ENCODE measurements at places on chromosomes 3 and 15. TPM values are rescaled to one million over a fixed set of nuclear protein-coding genes. Genes with fewer than 3 reads are reported as not detected.

The PLSCR1 gene
- total RNA-seq: 51.5 TPM

The B3GNT5 gene
- 37.0 TPM for total RNA-seq

DNA sequence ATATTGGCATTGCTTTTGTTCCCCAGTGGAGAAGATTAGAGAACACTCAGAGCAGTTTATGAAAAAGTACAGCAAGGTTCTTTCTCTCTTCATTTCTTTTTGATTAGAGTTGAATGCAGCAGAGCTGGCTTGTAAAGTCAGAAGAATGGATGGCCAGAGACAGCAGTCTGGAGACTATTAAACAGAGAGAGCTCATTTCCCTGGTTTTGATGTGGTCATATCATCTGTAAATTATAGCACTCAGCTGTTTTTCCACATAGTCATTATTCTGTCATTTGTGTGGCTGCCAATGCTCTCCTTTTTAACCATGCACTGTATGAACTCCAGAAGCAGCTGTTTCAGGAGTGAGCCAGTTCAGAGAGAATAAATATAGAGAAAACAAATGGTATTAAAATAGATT lies 177.4 kb upstream of the CRBN start:
- H3K4me3 ChIP-seq: no peak overlapping the region
- peaks cover 6% of the 10 kb centered on the region for H3K27me3 ChIP-seq
- H3K27ac ChIP-seq: peak overlapping the region; percentile 4
- no peak for DNase-seq
- H3K4me1 ChIP-seq: peaks cover 19% of the 10 kb centered on the region
- no peaks in the 10 kb centered on the region for H3K36me3 ChIP-seq

The SUCNR1 gene
- total RNA-seq: 0.75 TPM

The LEKR1 gene
- total RNA-seq: 4.2 TPM

GRCh38 chr3:68958932-68959331 lies 26.6 kb upstream of the TAFA4 start:
- no peak overlapping the region for H3K27ac ChIP-seq
- no peak overlapping the region for H3K4me3 ChIP-seq
- no peaks in the 10 kb centered on the region for H3K36me3 ChIP-seq
- peaks cover 4% of the 10 kb centered on the region for H3K4me1 ChIP-seq
- no peak for DNase-seq

GRCh38 chr3:19881036-19881435 lies 53.0 kb downstream of the EFHB start:
- H3K4me1 ChIP-seq: no peaks in the 10 kb centered on the region
- no peaks in the 10 kb centered on the region for H3K36me3 ChIP-seq
- no peaks in the 10 kb centered on the region for H3K27me3 ChIP-seq

GRCh38 chr3:100170486-100170885 lies 56.2 kb upstream of the FILIP1L start:
- no peak overlapping the region for H3K27ac ChIP-seq
- H3K4me3 ChIP-seq: no peak overlapping the region
- no peaks in the 10 kb centered on the region for H3K27me3 ChIP-seq
- H3K36me3 ChIP-seq: peaks cover 4% of the 10 kb centered on the region
- peaks cover 4% of the 10 kb centered on the region for H3K4me1 ChIP-seq
- DNase-seq: no peak

The ATP13A5 gene
- total RNA-seq: not detected

The GOLGA6L4 gene
- 5.5 TPM for total RNA-seq

- H3K27me3 ChIP-seq: no peaks in the 10 kb centered on the region
- H3K4me1 ChIP-seq: peaks cover 23% of the 10 kb centered on the region
- H3K4me3 ChIP-seq: peak overlapping the region; percentile 92
- H3K27ac ChIP-seq: peak overlapping the region; percentile 100
- no peak for DNase-seq
Measured at GRCh38 chr15:72472992-72473610, 1.0 kb upstream of the ARIH1 start.

The SNURF gene
- 20.2 TPM for total RNA-seq

DNA sequence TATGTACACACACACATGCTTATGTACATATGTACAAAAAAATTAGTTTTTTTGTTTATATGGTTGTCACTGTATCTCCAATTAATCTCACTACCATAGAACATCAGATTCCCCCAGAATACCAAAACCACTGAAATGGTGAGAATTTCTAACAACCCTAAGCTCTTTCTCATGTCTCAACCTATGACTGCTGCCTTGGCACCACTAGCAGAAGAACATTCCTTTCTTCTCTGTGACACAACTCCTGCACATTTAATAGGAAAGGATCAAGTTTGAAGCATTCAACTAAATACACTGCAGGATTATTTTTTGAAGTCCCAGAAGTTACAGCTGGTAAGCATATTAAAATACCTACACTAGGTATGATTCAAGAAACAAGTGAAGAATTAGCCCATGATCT lies 109.6 kb downstream of the FAM174B start:
- no peak overlapping the region for H3K27ac ChIP-seq
- no peak overlapping the region for H3K4me3 ChIP-seq
- DNase-seq: no peak
- H3K36me3 ChIP-seq: no peaks in the 10 kb centered on the region

- no peak overlapping the region for H3K27ac ChIP-seq
- H3K27me3 ChIP-seq: peaks cover 5% of the 10 kb centered on the region
- H3K36me3 ChIP-seq: no peaks in the 10 kb centered on the region
- no peak for DNase-seq
Measured at GRCh38 chr3:124935794-124936542, 1.4 kb upstream of the MUC13 start.

DNA sequence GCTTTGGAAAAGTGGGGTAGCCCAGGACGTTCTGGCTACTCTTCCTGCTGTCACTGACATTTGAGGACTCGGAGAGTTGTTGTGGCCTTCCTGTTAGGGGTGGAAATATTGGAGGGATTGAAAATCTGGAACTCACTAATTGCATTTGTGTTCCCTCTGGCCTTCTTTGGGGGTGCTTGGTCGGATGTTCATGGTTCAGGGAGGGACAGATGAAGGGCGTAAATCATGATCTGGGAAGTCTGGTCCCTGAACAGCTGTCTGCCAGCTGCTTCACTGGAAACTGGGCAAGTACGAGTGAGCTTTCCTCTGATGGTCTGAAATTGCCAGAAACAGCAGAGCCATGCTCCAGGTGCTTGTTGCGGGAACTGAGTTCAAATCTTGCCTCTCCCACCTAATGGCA lies 327.8 kb upstream of the C2CD4B start:
- H3K36me3 ChIP-seq: peaks cover 5% of the 10 kb centered on the region
- H3K27ac ChIP-seq: peak overlapping the region; percentile 34
- H3K4me3 ChIP-seq: peak overlapping the region; percentile 48
- H3K4me1 ChIP-seq: peaks cover 55% of the 10 kb centered on the region

DNA sequence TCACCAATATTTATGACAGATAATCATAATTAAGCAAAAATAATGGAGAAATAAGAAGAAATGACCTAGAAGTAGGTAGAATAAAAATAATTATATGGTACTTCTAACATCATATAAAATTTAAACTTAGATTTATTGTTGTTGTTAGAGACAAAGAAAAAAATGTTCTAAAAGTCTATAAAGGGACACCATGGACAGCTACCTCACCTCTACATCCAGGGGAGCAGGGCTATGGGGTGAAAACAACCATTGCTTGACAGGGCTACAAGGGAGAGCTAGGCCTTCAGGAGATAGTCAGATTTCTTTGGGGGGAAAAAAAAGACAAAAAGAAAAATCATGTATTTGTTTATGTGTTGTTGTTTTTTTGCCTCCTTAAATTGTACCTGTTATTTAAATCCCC lies 841.9 kb downstream of the VGLL3 start:
- DNase-seq: no peak
- H3K27me3 ChIP-seq: no peaks in the 10 kb centered on the region
- H3K4me1 ChIP-seq: no peaks in the 10 kb centered on the region
- H3K4me3 ChIP-seq: no peak overlapping the region
- no peaks in the 10 kb centered on the region for H3K36me3 ChIP-seq
- H3K27ac ChIP-seq: no peak overlapping the region

The GRK7 gene
- not detected for total RNA-seq

DNA sequence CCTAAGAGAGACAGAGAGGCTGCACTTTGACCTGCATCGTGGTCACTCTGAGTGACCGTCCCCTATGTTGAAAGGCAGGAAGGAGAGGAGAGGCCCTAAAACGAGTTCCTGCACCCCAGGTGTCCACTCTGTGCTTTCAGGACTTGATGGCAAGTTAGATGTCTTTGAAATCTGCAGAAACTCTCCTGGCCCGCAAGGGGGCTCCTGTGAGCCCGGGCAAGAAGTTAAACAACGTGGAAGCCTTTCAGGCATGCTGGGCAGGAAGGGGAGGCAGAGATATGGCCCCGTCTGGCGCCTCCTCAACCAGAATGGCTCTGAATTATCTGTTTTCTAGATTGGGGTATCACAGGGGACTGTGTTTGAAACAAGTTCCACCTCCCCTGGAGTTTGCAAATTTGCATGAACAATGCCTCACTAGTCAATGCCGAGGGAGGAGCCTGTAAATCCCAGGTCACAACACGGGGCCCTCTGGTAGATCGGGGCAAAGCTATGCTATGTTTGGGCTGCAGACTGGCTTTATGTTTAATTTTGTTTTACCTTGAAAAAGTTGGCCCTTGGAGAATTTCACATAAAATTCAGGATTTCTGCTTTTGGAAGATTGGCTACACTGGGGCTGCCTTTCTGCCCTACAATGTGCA lies 9.8 kb downstream of the CTXND1 start:
- peaks cover 12% of the 10 kb centered on the region for H3K4me1 ChIP-seq
- no peak overlapping the region for H3K27ac ChIP-seq
- H3K4me3 ChIP-seq: no peak overlapping the region
- DNase-seq: peak; percentile 55

The HACD2 gene
- 30.4 TPM for total RNA-seq

DNA sequence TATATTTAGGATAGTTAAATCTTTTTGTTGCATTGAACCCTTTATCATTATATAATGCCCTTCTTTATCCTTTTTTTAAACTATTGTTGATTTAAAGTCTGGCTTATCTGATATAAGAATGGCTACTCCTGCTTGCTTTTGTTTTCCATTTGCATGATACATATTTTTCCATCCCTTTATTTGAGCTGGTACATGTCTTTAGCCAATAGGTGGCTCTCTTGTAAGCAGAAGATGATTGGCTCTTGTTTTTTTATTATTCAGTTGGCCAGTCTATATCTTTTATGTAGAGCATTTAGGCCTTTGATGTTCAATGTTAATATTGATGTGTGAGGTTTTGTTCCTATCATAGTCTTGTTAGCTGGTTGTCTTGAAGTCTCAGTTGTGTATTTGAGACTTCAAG lies 99.5 kb upstream of the MCTP2 start:
- no peak overlapping the region for H3K4me3 ChIP-seq
- no peaks in the 10 kb centered on the region for H3K36me3 ChIP-seq
- H3K27me3 ChIP-seq: peaks cover 3% of the 10 kb centered on the region
- DNase-seq: no peak

- no peaks in the 10 kb centered on the region for H3K36me3 ChIP-seq
- no peak for DNase-seq
- peak overlapping the region; percentile 11 for H3K27ac ChIP-seq
- H3K27me3 ChIP-seq: peaks cover 3% of the 10 kb centered on the region
Measured at GRCh38 chr15:91936182-91936775, 82.8 kb downstream of the SLCO3A1 start.

DNA sequence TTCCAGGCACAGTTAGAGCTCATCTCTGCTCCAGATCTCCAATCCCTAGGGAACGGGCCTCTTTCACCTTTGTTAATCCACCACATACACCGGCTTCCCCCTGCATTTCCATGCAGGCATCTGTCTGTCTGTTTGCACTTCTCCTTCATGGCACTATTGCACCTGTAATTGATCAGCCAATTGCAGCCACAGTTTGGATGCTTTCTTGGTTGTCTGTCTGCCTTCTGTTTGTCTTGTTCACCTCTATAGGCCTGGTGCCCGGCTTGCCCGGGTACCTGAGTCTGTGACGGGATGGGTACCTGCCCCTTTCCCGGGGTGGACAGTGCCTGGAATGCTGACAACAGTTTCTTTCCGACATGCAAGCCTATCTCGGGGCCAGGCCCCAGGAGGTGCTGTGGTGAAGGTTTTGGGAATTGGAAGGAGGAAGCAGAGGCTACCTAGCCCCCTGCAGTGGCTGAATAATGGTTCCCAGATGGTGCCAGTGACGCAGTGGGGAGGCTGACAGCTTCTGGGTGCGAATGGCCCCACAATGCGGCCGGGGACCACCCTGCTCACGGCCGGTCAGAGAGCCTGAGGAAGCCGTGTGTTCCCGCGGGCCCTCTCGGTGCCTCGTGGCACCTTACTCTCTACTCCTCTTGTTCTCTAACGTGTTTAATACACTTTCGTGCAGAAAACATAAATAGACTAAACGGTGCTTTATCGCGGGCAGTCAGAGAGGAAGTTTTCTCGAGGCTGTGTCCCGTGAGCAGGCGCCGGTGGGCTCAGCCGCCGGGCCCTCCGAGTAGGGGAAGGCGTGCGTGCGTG lies 31.3 kb upstream of the RAB6B start:
- H3K4me3 ChIP-seq: peak overlapping the region; percentile 82
- DNase-seq: peak; percentile 69
- no peaks in the 10 kb centered on the region for H3K36me3 ChIP-seq
- H3K27ac ChIP-seq: no peak overlapping the region

- no peak for DNase-seq
- no peak overlapping the region for H3K27ac ChIP-seq
- H3K27me3 ChIP-seq: peaks cover 21% of the 10 kb centered on the region
- H3K4me3 ChIP-seq: no peak overlapping the region
- peaks cover 31% of the 10 kb centered on the region for H3K4me1 ChIP-seq
Measured at GRCh38 chr3:122940628-122941086, 86.9 kb downstream of the SEMA5B start.

The CCR9 gene
- not detected for total RNA-seq

GRCh38 chr3:41419809-41420208 lies 220.5 kb downstream of the CTNNB1 start:
- H3K36me3 ChIP-seq: no peaks in the 10 kb centered on the region
- H3K27me3 ChIP-seq: no peaks in the 10 kb centered on the region
- peaks cover 6% of the 10 kb centered on the region for H3K4me1 ChIP-seq

All from type B pancreatic cell (in vitro differentiated cells).